ENCODE measurements at places on chromosomes 1 and 21.

GRCh38 chr1:64263856-64264255 is 60.4 kb downstream of the UBE2U start:
- DNase-seq, result no peak

DNA sequence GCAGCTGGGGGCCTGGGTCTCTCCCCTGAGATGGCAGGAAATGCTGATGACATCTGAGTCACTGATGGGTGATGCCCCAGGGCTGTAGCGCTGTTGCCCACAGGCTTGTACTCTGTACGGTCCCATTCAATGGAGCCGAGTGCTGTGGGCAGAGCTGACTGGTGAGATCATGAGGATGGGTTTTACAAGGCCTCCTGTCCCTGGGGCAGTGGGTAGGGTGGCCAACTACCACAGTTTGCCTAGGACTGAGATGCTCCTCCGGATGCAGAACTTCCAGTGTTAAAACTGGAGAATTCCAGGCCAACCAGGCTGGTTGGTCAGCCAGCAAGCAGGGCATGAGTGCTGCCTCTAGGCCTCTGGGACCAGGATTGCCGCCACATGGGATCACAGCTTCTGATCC is 9.2 kb downstream of the PHLDA3 start:
- DNase-seq, result no peak

GRCh38 chr1:64645735-64646134 is 99.1 kb upstream of the RAVER2 start:
- no peak for DNase-seq

GRCh38 chr1:17148950-17149608 is 29.8 kb upstream of the PADI2 start:
- DNase-seq, result no peak

DNA sequence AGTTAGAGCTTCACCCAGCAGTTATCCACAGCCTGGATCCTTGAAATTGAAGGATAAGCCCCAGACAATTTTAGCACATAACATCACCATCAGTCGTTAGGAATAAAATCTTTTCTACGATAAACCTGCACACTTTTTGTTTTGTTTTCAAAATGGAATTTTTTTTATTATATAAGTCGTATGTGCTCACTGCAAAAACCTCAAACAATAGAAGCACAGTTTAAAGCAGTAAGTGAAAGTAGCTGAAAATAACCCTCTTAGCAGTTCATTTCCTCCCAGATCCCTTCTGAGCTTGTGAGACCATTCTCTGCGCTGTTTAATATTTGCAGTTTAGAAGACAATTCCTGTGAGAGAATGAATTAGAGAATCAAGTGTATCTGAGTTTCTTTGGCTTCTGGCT is 38.3 kb downstream of the ELK4 start:
- DNase-seq, result no peak

Measured in NCI-H1930 (cell line).